Stimulated activated CD8-positive, alpha-beta memory T cell treated with anti-CD3 and anti-CD28 coated beads, Interleukin-4, amount 100 ng/mL, for 4 hours (primary cell): ENCODE measurements at places on chromosomes 2 and 18.

DNA sequence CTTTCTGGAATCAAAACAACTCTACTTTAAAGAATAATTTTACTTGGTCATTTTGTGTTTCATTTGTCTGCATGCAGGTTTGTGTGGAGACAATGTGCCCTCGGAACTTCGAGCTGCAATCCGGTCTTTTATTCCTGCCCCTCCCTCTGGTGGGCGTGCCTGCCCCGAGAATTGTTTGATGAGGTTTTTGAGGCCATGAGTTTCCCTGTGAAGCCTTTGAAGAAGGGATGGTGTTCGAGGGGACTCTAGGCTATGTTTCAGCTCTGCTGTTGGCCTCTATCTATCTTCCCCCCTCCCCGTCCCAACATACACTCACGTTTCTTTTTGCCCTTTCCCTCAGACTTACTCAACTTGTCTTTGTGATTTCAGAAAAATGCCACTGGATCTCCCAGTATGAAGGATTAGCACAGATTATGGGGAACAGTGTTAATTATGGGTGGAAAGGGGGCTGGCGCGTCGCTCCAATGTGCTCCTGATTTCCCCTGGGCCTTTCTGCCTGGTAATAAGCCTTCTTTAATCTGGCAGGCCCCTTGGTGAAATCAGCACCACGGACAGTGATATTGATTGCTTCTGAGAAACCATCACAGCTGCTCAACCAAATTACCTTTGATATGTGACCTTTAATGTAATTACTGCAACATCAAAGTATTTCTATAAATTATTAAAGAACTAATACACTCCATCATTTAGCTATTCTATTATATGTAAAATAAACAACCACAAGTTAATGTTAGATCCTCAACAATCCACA, 82.2 kb downstream of the CELF4 start:
- DNase-seq: no peak

- DNase-seq: no peak
These were observed 31.9 kb downstream of the SPAG16 start for GRCh38 chr2:213316001-213316735.

- no peak for DNase-seq
These were observed 73.6 kb upstream of the RBM44 start for GRCh38 chr2:237724811-237725478.

DNA sequence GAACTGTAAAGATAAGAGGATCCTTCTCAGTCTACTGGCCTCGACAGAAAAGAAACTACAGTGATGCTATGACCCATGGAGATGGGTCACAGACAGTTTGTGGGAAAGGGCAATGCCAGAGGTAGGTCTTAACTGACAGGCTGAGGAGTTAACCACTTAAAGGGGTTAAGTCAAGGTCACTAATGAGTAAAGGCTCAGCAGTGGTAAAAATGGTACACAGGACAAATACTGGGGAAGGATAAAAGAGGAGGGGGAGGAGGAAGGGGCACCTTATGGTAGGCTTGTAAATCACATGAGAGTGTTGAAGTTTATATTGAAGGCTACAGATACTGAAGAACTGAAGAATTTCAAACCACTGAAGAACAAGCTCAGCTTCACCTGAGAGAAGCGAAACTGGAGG, 9.9 kb downstream of the IER3IP1 start:
- no peak for DNase-seq

- DNase-seq: no peak
These were observed 106.8 kb downstream of the CYP26B1 start for GRCh38 chr2:72040629-72041571.

- DNase-seq: no peak
These were observed 104.3 kb downstream of the PRKCE start for GRCh38 chr2:45755585-45756335.

DNA sequence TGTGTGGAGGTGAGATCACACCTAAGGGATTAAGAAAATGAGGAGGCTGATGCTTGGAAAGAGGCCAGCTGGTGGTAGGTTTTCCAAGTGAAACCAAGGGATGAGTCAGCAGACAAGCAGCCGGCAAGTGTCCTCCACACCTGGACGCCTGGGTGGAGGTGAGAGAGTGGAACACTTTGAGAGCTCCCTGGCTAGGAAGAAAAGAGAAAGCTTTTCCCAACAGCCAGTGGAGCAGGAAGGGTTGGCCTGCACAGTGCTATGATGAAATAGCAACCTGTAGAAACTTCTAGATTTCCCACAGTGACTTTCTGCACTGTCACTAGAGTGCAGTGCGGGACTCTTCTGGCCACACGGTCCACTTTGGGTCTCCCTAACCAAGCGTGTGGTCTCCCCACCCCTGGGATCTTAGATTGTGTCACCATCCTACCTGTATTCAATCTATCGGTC, 19.6 kb upstream of the IL37 start:
- no peak for DNase-seq

DNA sequence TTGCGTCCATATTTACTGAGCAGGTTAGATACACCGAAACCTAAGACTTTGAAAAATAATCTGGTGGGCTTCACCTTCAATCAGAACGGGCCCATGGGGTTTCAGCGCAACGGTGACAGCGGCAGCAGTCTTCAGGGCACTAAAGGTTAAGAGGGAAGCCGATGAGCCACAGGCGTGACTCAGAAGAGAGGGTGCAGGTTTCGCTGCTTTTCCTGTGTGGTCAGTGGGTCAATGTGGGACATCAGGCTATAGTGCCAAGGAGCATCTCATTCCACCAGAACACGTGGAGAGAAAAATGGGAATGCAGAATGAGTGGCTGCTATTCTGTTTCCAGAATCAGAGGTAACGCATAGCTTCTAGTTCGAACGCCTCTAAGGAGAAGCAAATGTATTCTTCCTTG, 8.9 kb downstream of the PTGR3 start:
- DNase-seq: no peak

DNA sequence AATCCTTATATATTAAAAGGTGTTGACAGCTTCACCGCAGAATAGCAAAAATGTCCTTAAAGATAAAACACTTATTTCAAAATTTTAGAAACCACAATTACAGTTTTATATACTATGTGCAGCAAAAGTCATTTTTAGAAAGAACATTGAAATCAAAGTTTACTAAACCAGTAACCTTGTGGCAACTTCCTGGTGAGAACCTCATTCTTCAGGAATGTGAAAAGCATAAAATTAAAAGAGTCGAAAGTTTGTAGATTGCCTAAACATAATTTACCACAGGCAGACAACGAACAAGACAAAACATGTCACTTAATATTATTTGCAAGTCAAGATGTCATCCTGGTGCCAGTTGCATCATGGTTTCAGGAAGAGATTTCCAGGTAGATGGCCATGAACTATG, 108.3 kb upstream of the NRP2 start:
- DNase-seq: no peak

DNA sequence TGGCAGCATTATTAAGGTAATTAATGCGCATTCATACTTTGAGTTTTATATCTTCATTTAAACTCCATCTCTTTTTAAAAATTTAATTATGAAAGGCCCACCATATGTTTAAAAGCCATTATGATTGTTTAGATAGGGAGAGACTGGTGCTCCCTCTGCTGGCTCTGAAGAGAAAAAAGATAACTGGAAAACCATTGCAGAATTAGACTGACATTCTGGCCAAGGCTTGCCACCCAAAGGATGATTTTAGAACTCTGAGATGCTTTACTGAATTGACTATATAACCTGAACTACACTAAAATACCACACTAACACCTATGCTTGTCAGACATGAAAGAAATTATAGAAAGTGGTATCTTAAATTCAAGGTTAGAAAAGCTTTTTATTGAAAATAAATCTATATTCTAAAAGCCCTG, 127.6 kb upstream of the SPOPL start:
- DNase-seq: no peak

- DNase-seq: no peak
These were observed 103.4 kb upstream of the MSH2 start for GRCh38 chr2:47299555-47299954.

DNA sequence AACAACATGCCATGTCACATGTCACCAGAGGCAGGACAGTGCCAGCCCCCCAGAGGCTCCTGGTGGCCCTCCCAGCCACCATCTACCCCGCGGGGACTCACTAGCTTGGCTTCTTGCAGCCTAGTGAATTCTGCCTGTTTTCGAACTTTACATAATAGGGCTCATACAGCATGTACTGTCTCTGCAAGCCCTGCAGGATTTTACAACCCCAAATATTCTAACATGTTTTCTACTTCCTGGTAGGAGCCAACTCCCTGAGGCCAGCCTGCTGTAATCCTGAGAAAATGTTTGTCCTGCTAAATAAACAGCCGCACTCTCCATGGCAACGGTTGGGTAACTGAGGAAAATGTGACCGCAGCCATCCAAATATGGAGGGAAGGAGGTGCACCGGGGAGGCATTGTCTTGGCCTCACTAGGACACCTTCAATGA, 2.7 kb downstream of the PER2 start:
- DNase-seq: no peak

DNA sequence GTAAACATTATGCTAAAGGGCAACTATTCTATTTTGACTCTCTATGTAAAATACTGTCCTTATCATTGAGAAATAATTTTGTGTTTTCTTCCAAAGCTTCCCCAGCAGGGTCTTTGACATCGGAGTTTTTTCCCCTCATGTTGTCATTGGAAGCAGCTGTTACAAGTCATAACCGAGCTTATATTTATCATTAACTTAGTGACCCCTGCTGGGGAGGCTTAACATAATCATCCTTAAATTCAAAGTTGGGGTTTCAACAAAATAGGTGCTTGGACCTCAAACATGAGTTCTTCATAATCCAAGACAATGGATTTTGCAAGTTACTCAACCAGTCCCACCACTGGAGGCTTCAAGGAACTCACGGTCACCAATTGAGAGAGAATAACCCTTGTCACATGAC, 330.9 kb downstream of the DCC start:
- DNase-seq: no peak

GRCh38 chr2:143390171-143390570, 261.0 kb downstream of the ARHGAP15 start:
- no peak for DNase-seq

- DNase-seq: no peak
These were observed 17.5 kb downstream of the C18orf63 start for GRCh38 chr18:74333091-74333490.

GRCh38 chr2:72094701-72095100, 53.0 kb downstream of the CYP26B1 start:
- no peak for DNase-seq
